ENCODE measurements at places on chromosomes 16 and 17.

DNA sequence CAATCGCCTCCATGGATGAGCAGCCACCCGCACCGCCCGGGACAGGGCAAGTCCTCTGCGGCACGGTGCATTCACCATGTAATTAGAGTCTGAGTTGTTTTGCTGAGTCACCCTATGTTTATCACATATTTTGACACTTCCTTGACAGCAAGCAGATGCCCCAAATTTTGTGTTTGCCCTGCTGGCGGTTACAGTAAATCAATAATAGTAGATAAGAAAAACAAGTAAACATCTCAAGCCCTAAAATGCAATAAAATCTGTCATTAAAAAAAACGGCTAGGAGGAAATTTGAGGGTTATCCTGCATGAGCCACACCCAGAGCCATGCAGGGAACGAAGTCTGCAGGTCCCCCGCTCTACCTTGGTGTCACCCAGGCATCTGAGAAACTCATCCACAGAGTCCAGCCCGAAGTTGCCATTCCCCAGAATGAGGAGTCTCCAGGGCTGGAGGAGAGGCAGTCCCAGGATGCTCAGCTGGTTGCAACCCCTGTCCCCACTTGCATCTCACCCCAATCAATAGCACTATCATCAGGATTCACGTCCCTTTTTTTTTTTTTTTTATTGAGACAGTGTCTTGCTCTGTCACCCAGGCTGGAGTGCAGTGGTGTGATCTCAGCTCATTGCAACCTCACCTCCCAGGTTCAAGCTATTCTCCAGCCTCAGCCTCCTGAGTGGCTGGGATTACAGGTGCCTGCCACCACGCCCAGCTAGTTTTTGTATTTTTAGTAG lies 16.5 kb upstream of the ST6GALNAC1 start:
- no peak for DNase-seq

- no peak for DNase-seq
These were observed 2.0 kb downstream of the SEPHS2 start for GRCh38 chr16:30443631-30444030.

- DNase-seq: no peak
These were observed 2.9 kb downstream of the RNF213 start for GRCh38 chr17:80263253-80264204.

- DNase-seq: peak; percentile 27
These were observed 1.0 kb upstream of the ARMC5 start for GRCh38 chr16:31458073-31458843.

GRCh38 chr17:44906763-44907728 lies 7.8 kb upstream of the EFTUD2 start:
- DNase-seq: no peak

DNA sequence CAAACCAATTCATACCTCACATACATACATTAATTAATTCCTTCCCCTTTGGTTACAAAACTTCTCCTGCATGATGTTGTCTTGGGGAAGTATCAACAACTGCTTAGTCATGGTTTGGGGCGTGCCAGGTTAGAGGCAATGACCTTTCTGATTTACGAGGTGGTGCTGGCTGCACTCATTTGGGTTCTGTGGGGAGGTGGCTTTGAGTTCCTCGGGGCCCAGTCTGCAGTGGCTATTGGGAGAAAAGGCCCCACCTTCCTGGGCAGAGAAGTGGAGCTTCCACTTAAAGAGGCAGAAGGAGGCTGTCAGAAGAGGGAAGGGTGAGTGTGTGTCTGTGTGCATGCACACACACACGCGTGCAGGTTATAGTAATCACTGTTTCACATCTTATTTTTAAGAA lies 10.2 kb upstream of the ETV4 start:
- no peak for DNase-seq
